ENCODE measurements at places on chromosomes 4 and X.

GRCh38 chrX:76155786-76156185 lies 17.1 kb upstream of the PBDC1 start:
- DNase-seq: no peak

DNA sequence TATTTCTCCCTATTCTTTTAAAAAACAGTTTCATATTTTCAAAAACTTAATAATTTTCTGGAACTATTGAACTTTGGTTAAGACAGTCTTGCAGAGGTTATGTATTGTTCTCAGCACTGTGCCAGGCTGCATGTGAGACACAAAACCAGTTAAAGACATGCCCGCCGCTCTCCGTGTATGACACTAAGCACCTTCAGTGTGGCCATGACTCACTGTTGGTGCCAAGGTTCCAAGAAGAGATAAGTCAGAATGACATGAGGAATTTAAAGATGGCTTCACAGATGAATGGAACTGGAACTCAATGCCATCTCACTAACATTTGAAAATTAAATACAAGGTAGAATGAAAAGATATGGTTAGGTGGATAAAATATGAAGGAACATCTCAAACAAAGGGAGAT lies 525.5 kb upstream of the ZFP42 start:
- DNase-seq: no peak

- no peak for DNase-seq
These were observed 213.6 kb downstream of the HTR2C start for GRCh38 chrX:114797494-114797893.

DNA sequence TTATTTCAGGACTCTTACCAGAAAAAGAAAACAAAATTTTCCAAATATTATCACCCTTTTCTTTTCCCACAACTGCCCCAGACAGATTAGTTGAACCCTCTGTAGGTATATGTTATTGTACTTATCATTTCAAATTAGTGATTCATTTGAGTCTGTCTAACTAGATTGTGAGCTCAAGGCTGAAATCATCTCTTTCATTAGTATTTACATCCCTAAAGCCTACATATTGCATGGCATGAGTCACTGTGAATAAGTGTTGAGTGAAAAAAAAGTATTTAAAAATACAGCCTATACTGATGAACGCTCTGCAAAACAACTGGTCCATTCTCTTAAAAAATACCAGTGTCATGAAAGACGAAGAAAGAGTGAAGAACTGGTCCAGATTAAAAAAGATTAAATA lies 3.9 kb downstream of the PAGE3 start:
- no peak for DNase-seq

GRCh38 chr4:77952457-77952856 lies 89.8 kb downstream of the MRPL1 start:
- DNase-seq: no peak

- no peak for DNase-seq
These were observed 329.9 kb downstream of the ARHGAP10 start for GRCh38 chr4:148061795-148062194.

- DNase-seq: no peak
These were observed 90.6 kb upstream of the STOX2 start for GRCh38 chr4:183814461-183814860.

DNA sequence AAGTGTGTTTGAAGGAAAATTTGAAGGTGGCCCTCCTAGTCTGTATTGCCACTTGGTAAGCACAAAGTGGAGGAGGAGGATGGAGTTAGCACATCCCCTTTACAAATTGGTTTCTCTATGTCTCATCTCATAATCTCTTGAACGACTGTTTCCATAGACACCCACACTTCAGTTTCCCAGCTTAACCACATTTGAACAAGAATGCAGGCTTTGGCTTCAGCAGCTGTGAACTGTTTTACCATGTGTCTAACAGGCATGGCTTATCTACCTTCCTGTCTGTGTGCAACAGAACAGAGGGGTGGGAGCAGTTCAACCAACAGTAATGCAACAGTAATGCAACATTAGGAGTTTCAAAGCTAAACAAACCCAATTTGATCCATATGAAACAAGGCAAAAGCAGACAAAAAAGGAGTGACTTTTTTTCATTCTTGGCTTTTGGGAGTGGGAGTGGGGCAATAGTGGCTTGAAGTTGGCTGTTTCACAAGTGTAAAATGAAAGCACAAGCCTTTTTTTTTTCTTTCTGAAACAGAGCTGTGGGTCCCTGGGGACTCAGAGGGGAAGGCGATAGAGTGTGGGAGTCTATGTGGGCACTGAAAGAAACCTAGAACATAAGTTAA lies 108.0 kb downstream of the ITM2A start:
- peak; percentile 21 for DNase-seq

DNA sequence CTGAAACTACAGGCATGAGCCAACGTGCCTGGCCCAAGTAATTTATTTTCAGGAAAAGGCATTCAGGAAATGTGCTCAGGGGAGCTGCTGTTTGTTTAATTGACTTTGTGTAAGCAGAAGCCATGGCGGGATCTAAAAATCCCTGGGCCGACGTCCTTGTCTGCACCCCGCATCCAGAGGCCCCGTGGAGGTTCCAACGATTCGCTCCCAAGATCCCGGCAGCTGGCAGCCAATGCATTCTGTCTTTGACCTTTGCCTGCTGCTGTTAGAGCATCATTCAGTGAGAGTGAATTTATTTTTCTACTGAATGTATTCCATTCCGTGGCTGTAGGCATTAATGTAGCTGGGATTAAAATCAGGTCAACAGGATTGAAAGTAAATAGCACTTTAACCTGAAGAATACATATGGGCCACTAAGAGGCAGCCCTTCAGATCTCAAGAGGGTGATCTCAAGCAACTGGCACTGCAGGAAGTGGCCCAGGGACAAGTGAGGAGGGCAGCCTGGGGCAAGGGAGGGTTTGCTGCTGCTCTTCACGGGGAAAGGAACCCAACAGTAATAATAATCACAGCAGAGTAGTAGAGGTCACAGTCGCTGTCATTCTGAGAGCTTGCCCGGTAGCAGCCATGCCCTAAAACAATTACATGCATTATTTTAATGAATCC lies 75.2 kb downstream of the PSAPL1 start:
- DNase-seq: no peak

GRCh38 chrX:41602816-41603345 lies 85.9 kb upstream of the GPR34 start:
- DNase-seq: no peak

- no peak for DNase-seq
These were observed 733 bp upstream of the NAA15 start for GRCh38 chr4:139300431-139301112.

GRCh38 chrX:80817002-80817401 lies 7.3 kb upstream of the BRWD3 start:
- no peak for DNase-seq

GRCh38 chr4:73161527-73162185 lies 92.1 kb upstream of the COX18 start:
- no peak for DNase-seq

DNA sequence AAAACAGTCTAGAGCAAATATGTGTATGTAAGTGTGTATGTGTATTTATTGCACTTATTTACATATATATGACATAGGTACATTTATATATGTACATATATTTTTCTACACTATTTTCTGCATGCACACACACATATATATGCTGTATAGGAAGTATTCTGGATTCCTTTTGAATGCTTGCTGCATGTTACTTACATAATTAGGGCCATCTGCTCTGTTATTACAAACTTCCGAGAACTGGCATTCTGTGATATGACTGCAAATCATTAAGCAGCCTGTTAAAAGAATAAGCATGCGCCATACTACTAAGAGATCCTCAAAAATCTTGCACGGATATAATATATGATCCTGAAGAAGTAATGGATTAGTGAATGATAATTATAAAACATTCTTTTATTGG lies 1157.6 kb upstream of the TENM3 start:
- DNase-seq: no peak

DNA sequence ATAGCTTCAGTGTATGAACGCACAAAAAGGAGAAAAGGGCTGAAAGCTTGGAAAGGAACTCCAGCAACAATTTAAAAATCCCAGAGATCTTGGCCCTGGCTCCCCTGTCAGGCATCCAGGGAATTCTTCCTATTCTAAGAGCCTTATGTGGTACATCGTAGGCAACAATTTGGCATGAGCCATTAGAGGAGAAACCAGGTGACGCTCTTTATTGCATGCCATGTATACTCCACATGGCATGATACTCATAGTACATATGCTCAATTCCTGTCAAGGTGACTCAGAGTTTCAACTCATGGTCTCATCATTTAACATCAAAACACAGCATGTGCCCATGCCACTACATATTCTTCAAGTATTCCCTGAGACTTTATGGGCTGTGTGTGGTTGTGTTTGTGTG lies 191.3 kb downstream of the OR13H1 start:
- DNase-seq: no peak

- DNase-seq: no peak
These were observed 550.5 kb upstream of the FAT1 start for GRCh38 chr4:187274153-187274552.

DNA sequence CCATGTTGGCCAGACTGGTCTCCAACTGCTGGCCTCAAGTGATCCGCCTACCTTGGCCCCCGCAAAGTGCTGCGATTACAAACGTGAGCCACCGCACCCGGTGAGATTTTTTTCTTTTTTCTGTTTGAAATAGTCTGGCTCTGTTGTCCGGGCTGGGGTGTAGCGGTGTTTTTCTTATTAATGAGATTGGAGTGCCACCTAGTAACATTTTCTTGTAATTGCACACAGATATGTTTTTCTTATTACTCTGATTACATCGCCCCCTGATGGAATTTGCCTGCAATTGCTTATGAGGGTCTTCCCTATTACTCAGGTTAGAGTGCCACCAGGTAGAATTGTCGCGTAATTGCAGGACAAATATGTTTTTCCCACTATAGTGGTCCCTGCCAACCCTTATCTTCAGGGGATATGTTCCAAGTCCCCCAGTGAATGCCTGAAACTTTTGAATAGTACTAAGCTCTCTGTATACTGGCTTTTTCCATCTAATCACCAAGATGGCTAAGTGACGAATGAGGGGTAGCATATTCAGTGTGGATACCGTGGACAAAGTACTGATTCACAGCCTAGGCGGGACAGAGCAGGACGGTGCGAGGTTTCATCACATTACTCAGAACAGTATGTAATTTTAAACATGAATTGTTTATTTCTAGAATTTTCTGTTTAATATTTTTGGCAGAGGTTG lies 8.6 kb upstream of the PDHA1 start:
- no peak for DNase-seq

DNA sequence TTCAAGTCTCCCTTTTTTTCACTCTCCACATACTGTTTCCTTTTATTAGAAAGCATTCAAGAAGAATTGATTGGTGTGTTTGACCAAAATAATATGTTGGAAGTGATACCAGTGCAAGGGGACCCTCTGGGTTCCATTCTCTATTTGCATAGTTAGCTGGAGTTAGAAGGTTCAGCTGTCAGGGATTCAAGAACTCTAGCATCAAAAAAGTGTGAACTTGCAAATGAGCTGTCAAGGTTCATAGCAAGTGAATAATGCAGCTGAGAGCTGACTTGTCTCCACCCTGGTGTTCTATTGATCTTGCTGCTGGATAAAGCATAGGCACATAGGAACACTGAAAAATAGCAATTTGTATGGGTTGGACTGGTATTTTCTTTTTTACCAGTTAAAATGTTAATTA lies 73.2 kb downstream of the SORBS2 start:
- no peak for DNase-seq

DNA sequence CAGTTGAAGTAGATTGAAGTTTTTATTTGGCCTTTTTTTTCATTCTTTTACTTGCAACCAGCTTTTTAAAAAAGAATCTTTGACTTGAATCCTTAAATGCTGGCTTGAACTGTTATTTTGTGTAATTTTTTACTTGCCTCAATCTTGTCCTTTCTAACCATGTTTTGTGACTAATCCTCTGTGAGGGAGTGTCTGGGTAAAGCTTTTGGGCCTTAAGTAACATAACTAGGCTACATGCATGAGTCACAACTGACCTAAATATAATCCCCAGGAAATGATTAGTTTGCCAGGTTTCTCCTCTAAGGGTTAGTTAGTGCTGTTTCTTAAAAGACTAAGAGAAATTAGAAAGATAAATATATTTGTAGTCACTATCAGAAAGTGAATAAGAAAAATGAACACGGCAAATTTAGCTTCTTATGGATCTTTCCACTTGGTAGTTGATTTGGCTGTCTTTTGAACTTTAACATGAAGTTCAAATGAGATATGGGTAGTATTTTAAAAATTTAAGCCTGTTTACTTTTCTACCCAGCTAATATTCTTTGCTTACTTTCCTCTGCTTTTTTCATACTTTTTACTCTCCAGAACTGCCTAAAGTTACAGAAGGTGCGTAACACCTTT lies 13.0 kb downstream of the EXOC1 start:
- DNase-seq: no peak

GRCh38 chr4:100208964-100209363 lies 18.7 kb upstream of the DDIT4L start:
- no peak for DNase-seq

GRCh38 chr4:144575181-144575580 lies 70.8 kb upstream of the HHIP start:
- DNase-seq: no peak

DNA sequence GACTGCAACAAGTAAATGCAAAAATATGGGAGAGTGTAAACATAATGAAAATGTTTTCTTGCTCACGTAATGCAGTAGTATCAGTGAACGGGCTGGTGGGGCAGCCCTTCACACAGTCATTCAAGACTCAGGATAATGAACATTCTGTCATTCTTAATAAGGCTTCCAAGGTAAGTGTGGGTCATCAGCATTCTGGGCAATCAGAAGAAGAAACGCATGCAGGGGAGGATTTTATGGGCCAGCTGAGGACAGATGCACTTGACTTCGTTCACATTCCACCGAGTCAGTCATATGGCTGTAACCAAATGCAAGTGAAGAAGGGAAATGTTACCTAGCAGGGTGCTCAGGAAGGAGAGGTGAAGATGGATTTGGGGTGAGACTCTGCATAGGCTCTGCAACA lies 68.0 kb upstream of the MAP9 start:
- DNase-seq: no peak

GRCh38 chr4:94571298-94571697 lies 119.6 kb downstream of the PDLIM5 start:
- DNase-seq: no peak

- DNase-seq: no peak
These were observed 898.8 kb downstream of the C4orf33 start for GRCh38 chr4:129994715-129995114.

DNA sequence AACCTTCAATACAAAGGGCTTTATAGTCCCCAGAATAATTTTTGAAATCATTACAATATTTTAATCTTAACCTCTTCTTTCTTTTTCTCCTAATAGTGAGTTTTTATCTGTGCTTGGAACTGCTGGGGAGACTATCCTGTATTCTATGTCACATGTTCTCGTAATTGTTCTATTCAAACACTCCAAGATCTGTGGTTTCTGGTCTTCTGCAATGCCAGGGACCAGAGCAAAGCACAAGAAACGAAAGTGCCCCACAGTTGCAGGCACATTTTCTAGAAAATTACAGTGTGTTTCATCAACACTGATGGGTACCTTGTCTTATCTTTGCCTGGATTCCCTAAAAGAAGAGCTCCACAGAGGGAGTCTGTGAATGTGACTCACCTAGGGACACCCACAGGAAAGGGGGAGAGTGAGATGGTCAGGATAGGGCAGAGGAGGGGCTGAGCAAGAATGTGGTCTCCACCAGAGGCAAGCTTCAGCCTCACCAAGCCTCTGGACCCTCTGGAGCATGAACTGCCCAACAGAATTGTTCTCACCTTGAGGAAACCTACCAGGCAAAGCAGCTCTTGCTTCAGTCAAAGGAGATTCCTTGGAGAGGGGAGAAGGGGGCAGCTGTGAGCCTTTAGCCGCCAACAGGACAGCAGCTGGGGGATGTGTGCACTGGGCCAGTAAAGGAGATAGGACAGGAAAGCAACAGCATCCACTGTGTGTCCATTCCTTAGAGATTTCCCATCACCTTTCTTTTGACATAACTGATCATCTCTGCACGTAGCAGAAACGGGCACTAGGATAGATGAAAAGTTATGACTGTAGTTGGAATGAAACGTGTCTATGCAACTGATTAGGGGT lies 25.9 kb downstream of the UNC5C start:
- DNase-seq: no peak

- DNase-seq: no peak
These were observed 57.2 kb downstream of the NKX6-1 start for GRCh38 chr4:84441758-84442377.

All from activated T-helper 1 cell treated with anti-CD3 and anti-CD28 coated beads, Interleukin-2, amount 50 U/mL, for 16 hours (primary cell).